ENCODE measurements at places on chromosomes 4 and X.

- no peak for DNase-seq
Observed at GRCh38 chrX:39149761-39150160, 348.5 kb downstream of the MID1IP1 start.

GRCh38 chrX:68912113-68912512 lies 83.3 kb downstream of the EFNB1 start:
- no peak for DNase-seq

GRCh38 chr4:21716531-21716930 lies 232.0 kb downstream of the KCNIP4 start:
- DNase-seq = no peak

GRCh38 chr4:98793658-98794057 lies 135.2 kb upstream of the TSPAN5 start:
- no peak for DNase-seq

GRCh38 chr4:23171976-23172375 lies 479.2 kb downstream of the GBA3 start:
- no peak for DNase-seq

DNA sequence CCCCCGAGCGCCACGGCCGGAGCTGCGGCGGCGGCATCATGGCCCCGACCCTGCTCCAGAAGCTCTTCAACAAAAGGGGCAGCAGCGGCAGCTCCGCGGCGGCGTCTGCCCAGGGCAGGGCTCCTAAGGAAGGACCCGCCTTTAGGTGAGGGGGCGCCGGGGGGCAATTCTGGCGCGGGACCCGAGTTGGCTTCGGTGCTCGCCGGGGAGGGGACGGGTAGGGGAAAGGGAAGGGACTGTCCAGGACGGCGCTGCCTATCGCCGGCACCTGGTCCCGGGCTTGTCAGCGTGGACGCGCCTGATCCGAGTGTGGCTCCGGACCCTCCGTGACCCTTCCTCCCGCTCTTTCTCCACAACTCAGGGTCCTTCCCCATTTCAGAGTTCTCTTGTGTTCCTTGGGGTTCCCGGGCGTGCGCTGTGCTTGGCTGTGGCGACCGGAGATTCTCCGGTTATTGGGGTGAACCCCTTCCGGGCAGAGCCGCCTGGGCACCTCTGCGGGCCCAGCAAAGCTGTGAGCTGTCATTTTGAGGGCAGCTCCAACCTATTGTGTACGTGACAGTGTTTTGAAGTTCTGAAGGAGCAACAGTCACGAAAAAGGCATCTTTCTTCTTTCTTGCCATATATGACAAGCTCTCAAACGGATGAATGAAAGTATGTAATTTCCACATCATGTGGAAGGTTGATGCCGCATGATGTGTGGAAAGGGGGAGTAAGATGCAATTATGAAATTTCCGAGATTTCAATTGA lies 522 bp downstream of the FNIP2 start:
- no peak for DNase-seq

Data from NCI-H187 treated with DMSO at 0.1 percent for 48 hours (cell line).